ENCODE measurements at places on chromosomes 3 and 15. TPM values are rescaled to one million over a fixed set of nuclear protein-coding genes. Genes with fewer than 3 reads are reported as not detected.

The EEFSEC gene
- total RNA-seq, result 15.9 TPM

The GOLGA8T gene
- total RNA-seq, result not detected

The MAPK6 gene
- 31.6 TPM for total RNA-seq

The GOLGA8J gene
- total RNA-seq, result not detected

The FAM3D gene
- total RNA-seq, result not detected

The PRICKLE2 gene
- not detected for total RNA-seq

The CLDN1 gene
- 0.07 TPM for total RNA-seq

The CCR2 gene
- 80.8 TPM for total RNA-seq

The TRPM1 gene
- not detected for total RNA-seq

The CISH gene
- total RNA-seq, result 481 TPM

The TMEM212 gene
- not detected for total RNA-seq

The C3orf22 gene
- total RNA-seq, result not detected

The ABHD14A gene
- 10.5 TPM for total RNA-seq

The ZNF620 gene
- total RNA-seq, result 6.6 TPM

The BFSP2 gene
- 0.44 TPM for total RNA-seq

The RUVBL1 gene
- total RNA-seq, result 58.3 TPM

The LXN gene
- 12.0 TPM for total RNA-seq

The GP9 gene
- not detected for total RNA-seq

The ECE2 gene
- total RNA-seq, result not detected

The RASGRP1 gene
- 224 TPM for total RNA-seq

The CCDC66 gene
- 37.0 TPM for total RNA-seq

The ATP13A5 gene
- total RNA-seq, result not detected

The IQCH gene
- total RNA-seq, result 1.3 TPM

The GOLGA8Q gene
- total RNA-seq, result 7.2 TPM

The KLF15 gene
- total RNA-seq, result not detected

The THBS1 gene
- total RNA-seq, result 2.1 TPM

The FES gene
- 168 TPM for total RNA-seq

The CPNE9 gene
- total RNA-seq, result 0.59 TPM

The RYR3 gene
- not detected for total RNA-seq

The LTK gene
- 0.49 TPM for total RNA-seq

The EIF5A2 gene
- 10.5 TPM for total RNA-seq

The CAMP gene
- not detected for total RNA-seq

The MYO5A gene
- 34.5 TPM for total RNA-seq

The MEIS2 gene
- total RNA-seq, result not detected

The AKAP13 gene
- 184 TPM for total RNA-seq

The TNNC1 gene
- 0.74 TPM for total RNA-seq

The SLC51A gene
- not detected for total RNA-seq

The PTX3 gene
- not detected for total RNA-seq

The ST3GAL6 gene
- not detected for total RNA-seq

The ALDH1A2 gene
- not detected for total RNA-seq

The LAMB2 gene
- not detected for total RNA-seq

The GOLGB1 gene
- 40.4 TPM for total RNA-seq

The ZPLD1 gene
- not detected for total RNA-seq

The GRAMD2A gene
- 0.20 TPM for total RNA-seq

The SLC12A1 gene
- not detected for total RNA-seq

The SYNPR gene
- not detected for total RNA-seq

The SNX22 gene
- total RNA-seq, result 0.51 TPM

The ZDHHC23 gene
- total RNA-seq, result 1.8 TPM

Data from T-helper 1 cell treated with Interleukin-12 subunit alpha and Interleukin-12 subunit beta and Interleukin-4 antibody, amounts not matched to agents 30 ng/mL and 1 ng/mL, for 36 hours (primary cell).